ENCODE measurements at places on chromosomes 4 and X. TPM values are rescaled to one million over a fixed set of nuclear protein-coding genes. Genes with fewer than 3 reads are reported as not detected.

Gene FAM53A
- total RNA-seq = 0.60 TPM

Gene MAGEC2
- total RNA-seq = not detected

Gene SCRG1
- total RNA-seq = not detected

Gene FRAS1
- 4.1 TPM for total RNA-seq

Gene SAGE1
- not detected for total RNA-seq
